GM23248 (cell line): ENCODE measurements at places on chromosomes 6 and 20.

GRCh38 chr6:145086197-145086596 lies 649.1 kb downstream of the EPM2A start:
- DNase-seq, result peak; percentile 50

- DNase-seq, result peak; percentile 75
These were observed at the start of gene SCGN for GRCh38 chr6:25652007-25652515. SCGN (plus strand) TSS chr6:25652215; CDS start chr6:25652404, 189 bp downstream.

- DNase-seq, result peak; percentile 90
These were observed 8.4 kb downstream of the GMDS start for GRCh38 chr6:2237001-2237400.

GRCh38 chr6:118522422-118522821 lies 25.7 kb upstream of the PLN start:
- DNase-seq, result no peak

DNA sequence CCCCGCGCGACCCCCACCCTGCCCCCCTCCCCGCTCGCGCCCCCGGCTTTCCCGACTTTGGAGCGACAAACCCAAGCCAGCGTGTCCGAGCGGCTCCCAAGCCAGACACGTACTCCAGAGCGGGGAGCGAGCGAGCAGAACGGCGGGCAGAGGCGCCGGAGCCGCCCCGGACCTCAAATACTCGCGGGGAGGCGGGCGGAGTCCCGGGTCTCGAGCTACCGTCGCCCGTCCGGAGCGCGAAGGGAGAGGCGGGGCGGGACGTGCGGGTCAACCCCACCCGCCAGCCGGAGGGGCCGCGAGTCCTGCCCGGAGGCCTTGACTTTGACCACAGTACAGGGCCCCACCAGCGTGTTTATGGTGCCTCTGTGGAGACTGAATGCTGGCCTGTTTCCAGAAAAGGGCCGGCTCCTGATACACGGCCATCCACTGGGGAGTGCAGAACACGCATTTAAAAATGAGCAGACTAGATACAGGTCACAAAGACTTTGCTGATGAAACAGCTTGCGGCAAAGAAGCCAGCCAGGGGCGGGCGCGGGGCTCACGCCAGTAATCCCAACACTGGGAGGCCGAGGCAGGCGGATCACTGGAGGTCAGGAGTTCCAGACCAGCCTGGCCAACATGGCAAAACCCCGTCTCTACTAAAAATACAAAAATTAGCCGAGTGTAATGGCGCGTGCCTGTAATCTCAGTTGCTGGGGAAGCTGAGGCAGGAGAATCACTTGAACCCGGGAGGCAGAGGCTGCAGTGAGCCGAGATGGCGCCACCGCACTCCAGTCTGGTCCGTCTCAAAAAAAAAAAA lies at the start of gene SERPINB6:
TSS of gene SERPINB6 (minus strand) at position 148 of the 799 bp plus-strand sequence. CDS start 12,235 bp downstream, outside the sequence.
- DNase-seq, result peak; percentile 81
